ENCODE measurements at places on chromosomes 1 and 21.

DNA sequence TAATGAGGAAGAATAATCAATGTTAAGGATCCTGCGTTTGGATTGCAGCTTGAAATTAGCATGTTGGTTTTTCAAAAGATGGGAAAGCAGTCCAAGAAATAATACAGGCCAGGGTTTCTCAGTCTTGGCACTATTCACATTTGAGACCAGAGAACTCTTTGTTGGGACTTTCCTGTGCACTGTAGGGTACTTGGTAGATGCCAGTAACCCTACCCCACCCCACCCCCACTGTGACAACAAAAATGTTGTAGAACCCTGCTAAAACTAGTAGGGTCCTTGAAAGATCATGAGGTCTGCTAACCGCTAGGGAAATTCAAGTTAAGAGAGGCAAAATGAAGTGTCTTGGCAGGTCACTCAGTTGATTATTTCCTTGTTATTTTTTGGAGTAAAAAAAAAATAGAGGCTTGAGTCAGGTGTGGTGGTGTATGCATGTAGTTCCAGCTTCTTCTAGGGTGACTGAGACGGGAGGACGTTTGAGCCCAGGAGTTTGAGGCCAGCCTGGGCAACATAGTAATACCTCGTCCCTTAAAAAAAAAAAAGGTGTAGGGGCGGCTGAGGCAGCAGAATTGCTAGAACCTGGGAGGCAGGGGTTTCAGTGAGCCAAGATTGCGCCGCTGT, 53.3 kb downstream of the SPEN start:
- no peak for DNase-seq

- no peak for DNase-seq
Observed at GRCh38 chr1:155696524-155696923, 7.6 kb downstream of the DAP3 start.

DNA sequence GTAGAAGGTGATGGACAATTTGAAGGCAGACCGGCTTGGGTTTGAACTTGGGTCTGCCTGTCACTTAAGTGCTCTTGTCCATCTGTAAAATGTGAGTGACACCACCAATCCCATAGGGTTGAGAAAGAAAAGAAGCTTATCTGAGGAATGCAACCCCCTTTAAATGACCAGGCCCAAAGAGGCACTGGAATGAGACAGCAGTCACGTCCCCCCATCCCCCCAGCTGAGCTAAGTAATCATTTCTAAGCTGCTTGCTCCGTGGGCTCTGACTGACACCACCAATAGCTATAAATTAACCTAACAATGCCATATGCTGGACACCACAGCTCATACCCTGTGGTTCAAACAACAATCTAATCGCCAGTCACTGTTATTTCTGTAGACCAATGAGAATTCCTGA, 15.1 kb downstream of the LCA5L start:
- no peak for DNase-seq

GRCh38 chr1:204924013-204924759, 53.5 kb downstream of the NFASC start:
- DNase-seq, result no peak

- no peak for DNase-seq
Observed at GRCh38 chr1:51818487-51818886, 60.0 kb downstream of the NRDC start.

GRCh38 chr1:220300442-220301121, 28.3 kb upstream of the RAB3GAP2 start:
- peak; percentile 77 for DNase-seq

DNA sequence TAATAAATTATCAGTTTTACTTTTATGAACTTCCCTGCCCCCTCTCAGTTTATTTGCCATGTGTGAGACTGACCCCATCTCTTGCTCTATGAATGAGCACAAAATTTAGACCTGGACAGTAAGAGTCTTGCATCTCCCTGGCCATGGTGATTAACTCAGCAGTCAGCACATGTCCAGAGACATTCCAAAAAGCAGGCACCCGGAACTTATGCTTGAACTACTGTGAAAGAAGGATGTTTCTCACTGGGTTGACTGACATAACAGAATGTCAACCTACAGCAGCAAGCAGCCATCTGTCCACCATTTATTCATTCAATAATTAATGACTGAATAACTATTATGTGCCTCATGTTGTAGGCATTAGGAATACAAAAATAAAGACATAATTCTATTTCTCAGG, 11.3 kb upstream of the SEC16B start:
- DNase-seq, result no peak
